ENCODE measurements at places on chromosomes 11 and 22.
A peak's percentile ranks its signal among the peaks of the same experiment; 100 is the strongest.

DNA sequence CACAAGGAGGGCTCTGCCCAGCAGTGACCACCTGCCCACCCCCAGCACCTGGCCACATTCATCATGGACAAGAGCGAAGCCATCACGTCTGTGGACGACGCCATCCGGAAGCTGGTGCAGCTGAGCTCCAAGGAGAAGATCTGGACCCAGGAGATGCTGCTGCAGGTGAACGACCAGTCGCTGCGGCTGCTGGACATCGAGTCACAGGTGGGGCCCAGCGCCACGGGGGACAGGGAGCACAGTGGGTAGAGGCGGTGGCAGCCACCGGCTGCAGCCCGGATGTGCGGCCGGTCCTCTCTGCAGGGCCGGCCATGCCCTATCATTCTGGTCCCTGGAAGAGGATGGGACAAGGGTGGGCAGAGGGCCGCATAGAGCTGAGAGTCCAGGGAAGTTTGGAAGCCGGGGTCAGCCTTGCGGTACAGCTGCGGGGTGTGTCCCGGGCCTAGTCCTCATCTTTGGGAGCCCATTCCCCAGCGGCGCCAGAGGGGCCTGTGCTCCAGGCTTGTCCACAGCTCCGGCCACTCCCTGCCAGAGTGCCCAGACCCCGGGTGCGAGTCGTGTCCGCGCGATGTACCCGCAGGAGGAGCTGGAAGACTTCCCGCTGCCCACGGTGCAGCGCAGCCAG, 14.1 kb downstream of the EPS8L2 start:
- no peak for DNase-seq

GRCh38 chr22:20429254-20430100, 8.1 kb downstream of the SCARF2 start:
- DNase-seq = no peak

- no peak for DNase-seq
Observed at GRCh38 chr11:58392746-58393145, 13.9 kb downstream of the OR5B3 start.

- DNase-seq = peak; percentile 71
Observed at GRCh38 chr11:33899400-33900037, 7.6 kb upstream of the LMO2 start.

GRCh38 chr11:94968334-94968958, 4.9 kb downstream of the CWC15 start:
- DNase-seq = no peak

DNA sequence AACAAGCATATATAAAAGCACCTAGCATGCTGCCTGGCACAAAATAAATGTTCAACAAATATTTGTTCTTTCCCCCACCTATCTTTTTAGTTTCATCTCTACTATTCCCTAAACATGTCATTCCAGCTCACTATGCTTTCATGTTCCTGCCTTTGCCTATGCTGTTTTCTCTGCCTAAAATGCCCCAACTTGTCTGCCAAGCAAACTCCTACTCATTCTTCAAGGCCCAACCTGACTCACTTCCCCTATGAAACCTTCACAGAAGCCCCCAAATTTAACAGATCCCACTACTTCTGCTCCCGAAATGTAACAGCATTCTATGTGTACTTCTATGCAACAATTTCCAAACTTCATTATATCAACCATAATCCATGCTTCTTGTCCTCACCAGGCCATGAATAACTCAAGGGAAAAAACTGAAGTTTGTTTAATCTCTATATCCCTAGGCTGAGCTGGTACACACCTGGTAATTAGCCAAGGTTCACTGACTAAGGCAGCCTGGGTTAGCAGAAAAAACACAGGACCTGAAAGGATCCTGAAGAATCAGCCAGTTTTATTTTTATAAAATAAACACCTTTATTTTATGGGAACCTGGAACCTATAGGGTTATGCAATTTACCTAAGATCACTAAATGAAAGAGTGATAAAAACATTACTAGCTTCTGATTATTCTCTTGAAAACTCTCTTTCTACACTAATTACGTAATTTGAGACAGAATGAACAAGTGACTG, 72.2 kb downstream of the PAK1 start:
- no peak for DNase-seq

GRCh38 chr11:60942970-60943565, 8.9 kb downstream of the SLC15A3 start:
- DNase-seq = no peak

- no peak for DNase-seq
Observed at GRCh38 chr11:880447-880846, 30.2 kb downstream of the CHID1 start.

GRCh38 chr11:86070142-86071056, 1.5 kb upstream of the PICALM start:
- DNase-seq = no peak

GRCh38 chr11:58030653-58031052, at the start of gene OR6Q1:
OR6Q1 (plus strand) TSS chr11:58030953; CDS start chr11:58030953, 0 bp downstream.
- no peak for DNase-seq

DNA sequence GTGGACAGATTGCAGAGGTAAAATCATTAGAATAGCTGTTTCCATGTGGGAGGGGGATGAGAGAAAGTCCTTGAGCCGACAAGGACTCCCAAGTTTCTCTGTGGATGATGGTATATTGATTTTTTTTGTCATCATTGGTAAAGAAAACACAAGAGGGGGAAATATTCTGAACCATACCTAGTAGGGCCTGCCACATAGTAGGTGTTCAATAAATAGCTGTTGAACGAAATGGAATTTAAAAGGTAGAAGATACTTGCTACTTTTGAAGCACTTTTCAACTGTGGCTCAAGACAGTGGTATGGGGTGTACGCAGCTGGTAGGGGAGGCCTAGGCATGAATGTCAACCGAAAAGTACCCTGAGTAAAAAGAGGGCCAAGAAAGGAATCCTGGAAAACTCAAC, 2.1 kb downstream of the CAVIN3 start:
- DNase-seq = no peak

DNA sequence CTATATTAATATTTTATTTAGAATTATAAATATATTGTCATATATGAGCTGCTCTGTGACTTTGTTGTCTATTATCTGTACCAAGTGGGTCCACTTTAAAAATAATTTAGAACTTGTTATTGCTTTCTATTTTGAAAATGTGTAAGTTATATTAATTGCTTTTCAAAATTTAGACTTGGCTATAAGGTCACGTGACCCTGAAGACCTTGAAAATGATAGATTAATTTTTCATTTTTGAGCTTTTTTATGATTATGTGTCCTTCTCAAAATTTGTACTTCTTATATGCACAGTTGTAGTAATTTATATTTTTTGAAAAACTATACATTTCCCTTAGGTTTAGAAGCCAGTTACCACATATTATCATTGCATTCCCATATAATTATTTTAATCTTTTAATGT, 697.0 kb upstream of the ANO5 start:
- DNase-seq = no peak

DNA sequence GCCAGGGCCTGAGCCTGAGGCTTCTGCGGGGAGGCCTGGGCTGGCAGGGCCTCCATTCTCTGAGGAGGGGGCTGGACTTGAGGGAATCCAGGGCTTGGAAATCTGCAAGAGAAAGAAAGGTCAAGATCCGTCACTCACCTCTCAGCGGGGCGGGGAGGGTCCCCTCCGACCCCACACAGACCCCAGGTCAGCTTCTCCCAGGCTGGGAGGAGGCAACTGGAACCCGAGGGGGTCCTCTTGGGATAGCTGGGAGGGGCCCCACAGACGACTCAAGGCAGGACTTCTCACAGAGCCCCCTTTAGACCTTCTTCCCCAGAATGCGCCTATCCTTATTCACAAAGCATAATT, 11.0 kb downstream of the TNKS1BP1 start:
- no peak for DNase-seq

DNA sequence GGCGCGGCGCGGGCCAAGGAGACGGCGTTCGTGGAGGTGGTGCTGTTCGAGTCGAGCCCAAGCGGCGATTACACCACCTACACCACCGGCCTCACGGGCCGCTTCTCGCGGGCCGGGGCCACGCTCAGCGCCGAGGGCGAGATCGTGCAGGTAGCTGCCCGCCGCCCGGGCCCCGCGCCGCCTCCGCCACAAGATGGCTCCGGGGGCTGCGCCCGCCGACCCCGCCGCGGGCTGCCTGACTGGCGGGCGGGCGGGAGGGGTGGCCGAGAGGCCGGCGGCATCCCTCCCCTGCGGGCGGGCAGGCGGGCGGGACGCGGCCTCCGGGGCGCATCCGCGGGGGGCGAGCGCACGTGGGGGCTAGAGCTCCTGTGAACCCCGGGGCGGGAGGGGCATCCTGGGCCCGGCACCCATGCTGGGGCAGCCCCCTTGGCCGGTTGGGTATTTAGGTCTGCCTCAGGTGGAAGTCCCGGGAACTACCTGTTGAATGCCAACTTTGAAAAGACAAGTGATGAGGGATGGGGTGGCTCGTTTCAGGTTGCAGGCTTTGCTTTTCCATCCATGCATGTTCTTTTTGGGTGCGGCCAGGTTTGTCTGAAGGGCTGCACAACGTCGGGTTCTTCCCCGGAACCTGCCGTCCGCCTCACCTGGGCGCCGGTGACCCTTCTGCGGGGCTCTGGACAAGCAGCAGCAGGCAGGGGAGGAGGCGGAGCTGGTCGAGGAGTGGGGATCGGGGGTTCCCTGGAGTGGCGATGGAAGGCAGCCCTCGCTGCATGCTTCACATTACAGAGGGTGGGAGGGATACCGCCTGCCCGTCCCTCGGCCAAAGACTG, 760 bp downstream of the ZNRF3 start:
- no peak for DNase-seq

Measured in HTR-8/SVneo (cell line).